ENCODE measurements at places on chromosomes 16 and 17. TPM values are rescaled to one million over a fixed set of nuclear protein-coding genes. Genes with fewer than 3 reads are reported as not detected.

KRTAP9-8 gene
- not detected for total RNA-seq

MILR1 gene
- total RNA-seq: 7.3 TPM

AOC3 gene
- 0.11 TPM for total RNA-seq

NOG gene
- 28.4 TPM for total RNA-seq

PYY gene
- not detected for total RNA-seq

FN3K gene
- not detected for total RNA-seq

GRCh38 chr16:30615358-30616091 lies 5.3 kb upstream of the ZNF689 start:
- DNase-seq: peak; percentile 27

DNA sequence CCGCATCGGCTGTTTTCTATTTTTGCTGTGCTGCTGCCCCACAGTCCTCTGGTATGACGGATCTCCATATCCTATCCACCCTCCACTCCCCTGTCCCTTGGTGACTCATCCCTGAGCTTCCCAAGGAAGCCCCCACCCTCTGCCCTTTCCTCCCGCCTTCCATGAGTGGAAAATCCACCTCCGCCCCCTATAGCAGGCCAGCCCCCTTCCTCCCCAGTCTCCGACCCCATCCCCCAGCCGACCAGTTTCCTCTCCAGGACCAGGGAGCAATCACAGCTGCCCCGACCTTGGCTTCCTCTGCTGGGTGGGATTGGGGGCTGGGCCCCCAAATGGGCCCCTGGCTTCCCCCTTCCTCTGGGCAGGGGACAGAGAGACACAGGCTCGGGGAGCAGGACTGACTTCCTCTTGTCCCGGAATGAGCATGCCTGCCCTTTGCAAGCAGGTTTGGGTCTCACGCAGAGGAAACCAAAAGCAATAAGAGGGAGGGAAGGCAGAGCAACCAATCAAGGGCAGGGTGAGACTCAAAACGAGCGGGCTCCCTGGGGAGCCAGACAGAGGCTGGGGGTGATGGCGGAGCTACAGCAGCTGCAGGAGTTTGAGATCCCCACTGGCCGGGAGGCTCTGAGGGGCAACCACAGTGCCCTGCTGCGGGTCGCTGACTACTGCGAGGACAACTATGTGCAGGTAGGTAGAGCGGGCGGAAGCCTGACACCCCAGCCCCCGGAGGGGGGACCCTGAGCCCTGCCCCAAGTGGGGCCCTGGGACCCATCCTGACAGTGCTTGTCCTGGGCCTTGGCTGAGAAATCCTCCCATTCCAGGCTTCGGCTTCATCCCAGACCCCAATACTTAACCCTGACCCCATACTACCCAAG lies at the start of the genes ABI3 and GNGT2:
TSS of gene ABI3 (plus strand) at position 550 of the 872 bp plus-strand sequence. CDS start at position 568, 18 bp downstream.
TSS of gene GNGT2 (minus strand) at position 417 of the 872 bp plus-strand sequence. CDS start 3,152 bp downstream, outside the sequence.
- peak; percentile 88 for DNase-seq

DNA sequence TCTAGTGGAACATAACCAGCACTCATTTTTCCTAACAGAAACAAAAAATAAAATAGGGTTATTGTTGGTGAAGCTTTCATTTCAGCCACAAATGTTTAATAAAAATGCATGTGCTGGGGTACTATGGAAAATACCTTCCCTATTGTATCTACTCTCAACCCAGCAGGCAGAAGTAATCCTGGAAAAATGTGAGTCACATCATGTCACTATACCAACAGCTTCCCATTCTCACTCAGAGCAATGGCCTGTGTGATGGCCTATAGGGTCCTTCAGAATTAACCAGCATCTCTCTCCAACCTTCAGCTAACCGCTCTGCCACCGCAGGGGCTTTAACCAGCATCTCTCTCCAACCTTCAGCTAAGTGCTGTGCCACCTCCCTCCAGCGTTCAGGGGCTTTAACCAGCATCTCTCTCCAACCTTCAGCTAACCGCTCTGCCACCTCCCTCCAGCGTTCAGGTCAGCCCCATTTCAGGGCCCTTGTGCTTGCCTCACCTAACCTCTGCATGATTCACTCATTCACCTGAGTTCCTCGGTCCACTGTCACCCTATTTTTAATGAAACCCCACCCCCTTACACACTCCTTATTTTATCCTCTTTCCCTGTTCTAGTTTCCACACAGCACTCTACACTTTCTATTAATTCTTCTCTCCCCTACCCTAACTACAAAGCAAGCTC lies 34.0 kb downstream of the UBE2G1 start:
- DNase-seq: peak; percentile 26

DNA sequence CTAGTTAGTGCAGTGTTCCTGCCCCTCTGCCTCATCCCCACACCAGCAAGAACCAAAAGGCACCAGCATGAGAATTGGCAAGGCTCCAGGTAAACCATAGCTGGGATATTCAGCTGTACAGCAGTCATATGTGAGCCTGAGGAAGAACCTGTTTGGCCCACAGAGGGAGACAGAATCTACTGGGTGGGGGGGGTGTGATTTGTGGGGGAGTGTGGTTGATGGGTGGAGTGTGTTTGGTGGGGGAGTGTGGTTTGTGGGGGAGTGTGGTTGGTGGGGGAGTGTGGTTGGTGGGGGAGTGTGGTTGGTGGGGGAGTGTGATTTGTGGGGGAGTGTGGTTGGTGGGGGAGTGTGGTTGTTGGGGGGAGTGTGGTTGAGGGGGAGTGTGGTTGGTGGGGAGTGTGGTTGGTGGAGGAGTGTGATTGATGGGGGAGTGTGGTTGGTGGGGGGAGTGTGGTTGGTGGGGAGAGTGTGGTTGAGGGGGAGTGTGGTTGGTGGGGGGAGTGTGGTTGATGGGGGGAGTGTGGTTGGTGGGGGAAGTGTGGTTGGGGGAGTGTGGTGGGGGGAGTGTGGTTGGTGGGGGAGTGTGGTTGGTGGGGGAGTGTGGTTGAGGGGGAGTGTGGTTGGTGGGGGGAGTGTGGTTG lies 19.5 kb downstream of the MINK1 start:
- peak; percentile 21 for DNase-seq

GRCh38 chr16:46711106-46712058 lies 21.9 kb downstream of the ORC6 start:
- DNase-seq: no peak

- no peak for DNase-seq
Observed at GRCh38 chr17:83176623-83177583, 97.5 kb downstream of the METRNL start.

- DNase-seq: no peak
Observed at GRCh38 chr17:78974635-78975591, 4.8 kb downstream of the LGALS3BP start.

DNA sequence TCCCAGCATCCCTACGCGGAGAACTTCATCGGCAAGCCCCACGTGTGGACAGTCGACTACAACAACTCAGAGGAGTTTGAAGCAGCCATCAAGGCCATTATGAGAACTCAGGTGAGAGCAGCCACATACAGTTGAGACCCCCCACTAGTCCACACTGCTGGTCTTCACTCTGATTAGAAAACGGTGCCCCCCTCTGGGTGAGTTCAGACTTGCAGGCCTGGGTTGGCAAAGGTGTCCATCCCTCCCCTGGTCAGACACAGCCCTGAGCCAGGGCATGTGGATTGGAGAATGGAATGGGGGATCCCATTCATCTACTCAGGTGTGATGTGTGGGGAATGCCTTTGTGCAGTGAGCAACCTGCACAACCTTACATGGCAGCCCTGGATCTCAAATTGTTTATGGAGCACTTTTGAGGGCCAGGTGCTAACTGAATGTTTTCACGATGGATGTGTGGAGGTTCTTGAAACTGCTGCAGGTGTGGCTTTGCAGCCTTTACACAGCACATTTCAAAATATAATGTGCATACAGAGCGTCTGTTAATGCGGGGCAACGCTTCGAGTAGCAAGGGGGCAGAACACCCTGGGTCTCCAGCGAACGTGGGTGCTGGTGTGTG lies 72.6 kb downstream of the MGAT5B start:
- no peak for DNase-seq

- no peak for DNase-seq
Observed at GRCh38 chr17:80691784-80692183, 147.1 kb downstream of the RPTOR start.

GRCh38 chr17:64718058-64718457 lies 56.0 kb upstream of the SMURF2 start:
- DNase-seq: peak; percentile 34

DNA sequence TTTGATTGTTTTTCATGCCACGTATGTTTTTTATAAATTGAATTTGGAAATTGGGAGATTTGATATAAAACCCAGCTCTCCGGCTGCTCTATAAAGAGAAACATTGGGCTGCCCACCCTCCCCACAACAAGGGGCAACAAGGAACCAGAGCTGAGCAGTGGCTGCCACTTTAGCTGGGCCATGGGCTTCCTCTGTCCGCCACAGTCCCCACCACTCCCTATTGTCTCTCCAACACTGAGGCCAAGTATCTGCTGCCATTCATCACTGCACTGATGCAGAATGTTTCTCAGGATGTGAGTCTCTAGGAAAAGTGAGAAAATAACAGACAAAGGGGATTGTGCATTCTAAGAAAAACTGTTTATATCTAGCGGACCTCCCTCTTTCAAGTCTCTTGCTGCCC lies 106.8 kb downstream of the LITAF start:
- no peak for DNase-seq

DNA sequence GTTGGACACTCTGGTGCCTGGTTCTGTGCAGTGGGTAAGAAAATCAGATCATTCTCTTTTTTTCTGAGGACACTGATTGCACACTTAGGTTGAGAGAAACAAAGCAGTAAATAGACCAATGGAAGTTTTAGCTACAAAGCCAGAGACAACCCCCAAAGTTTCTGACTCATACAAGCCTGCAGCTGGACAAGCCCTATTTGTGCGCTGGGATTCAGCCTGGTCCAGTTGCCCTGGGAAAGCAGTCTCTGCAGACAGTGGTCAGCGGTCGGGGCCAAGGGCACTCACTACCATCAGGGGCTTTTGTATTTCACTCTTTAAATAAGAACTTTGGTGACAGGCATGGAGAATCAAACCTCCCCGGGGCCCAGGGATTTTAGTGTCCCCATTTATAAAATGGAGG lies 6.0 kb upstream of the RHBDL3 start:
- DNase-seq: peak; percentile 50

- peak; percentile 58 for DNase-seq
Observed at GRCh38 chr16:75996491-75996890, 270.2 kb upstream of the CPHXL start.

DNA sequence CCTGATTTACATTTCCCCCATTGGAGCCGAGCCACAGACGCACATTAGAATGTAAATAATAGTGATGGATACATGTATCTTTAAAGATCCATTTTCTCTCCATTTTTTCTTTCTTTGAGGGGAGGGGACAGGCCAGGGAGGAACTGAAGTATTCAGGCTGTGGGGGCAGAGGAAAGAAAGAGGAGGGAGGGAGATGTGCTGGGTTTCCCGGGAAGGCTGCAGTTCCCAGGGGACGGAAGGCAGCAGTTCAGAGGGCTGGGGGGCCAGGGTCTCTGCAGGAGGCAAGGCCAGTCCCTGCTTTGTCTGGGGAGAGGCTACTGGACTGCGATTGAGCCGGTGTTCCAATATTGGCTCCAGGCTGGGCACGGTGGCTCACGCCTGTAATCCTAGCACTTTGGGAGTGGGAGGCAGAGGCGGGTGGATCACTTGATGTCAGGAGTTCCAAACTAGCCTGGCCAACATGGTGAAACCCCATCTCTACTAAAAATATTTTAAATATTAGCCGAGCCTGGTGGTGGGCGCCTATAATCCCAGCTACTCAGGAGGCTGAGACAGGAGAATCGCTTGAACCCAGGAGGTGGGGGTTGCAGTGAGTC lies 94.2 kb upstream of the LHX1 start:
- DNase-seq: no peak

DNA sequence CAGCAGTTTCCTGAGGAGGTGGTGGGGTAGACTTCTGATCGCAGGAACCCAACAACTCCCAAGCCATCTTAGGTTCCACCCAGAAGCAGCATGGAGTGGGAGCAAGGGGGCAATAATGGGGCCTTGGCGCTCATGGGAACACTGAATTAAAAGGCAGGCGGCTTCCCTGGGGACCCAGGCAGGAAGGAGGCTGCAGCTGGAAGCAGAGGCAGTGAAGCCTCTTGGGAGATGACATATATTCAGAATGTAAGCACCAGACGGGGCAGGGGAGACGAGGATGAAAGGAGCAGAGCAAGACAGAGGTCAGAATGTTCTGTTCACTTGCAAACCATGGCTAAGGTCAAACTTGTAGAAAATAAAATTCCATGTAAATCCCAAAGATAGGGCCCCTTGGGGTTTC lies 2.9 kb downstream of the HIGD1B start:
- DNase-seq: no peak

DNA sequence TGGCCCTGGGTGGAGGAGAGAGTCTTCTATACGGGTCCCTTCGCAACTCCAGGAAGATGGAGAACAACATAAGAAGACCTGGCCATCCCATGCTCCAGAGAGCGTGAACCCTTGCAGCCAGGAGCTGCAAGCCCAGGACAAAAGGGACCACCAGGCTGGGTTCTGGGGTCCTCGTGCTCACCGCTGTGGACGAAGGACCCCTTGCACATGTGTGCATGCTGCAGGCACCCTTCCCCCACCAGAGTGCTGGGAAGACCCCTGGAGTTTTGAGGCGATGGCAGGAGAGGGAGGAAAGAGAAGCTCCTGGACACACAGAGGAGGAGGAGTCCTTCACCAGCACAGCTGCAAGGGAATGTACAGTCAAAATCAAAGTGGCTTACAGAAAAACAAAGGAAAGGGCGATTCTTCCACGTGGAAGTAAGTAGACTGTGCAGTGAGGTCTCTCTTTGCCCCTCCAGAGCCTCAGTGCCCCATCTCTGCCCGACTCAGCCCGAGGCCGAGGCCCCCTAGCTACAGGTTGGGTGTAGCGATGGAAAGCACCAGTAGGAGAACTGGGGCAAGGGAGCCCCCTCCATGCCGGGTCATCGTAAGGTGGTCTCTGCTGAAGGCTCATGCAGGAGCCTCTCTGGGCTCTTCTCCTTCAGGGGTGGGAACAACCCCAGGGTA lies 51.3 kb downstream of the PIMREG start:
- no peak for DNase-seq

GRCh38 chr16:27452569-27453493 lies 50.9 kb downstream of the IL21R start:
- DNase-seq: no peak

All from HT1080 (cell line).